Omental fat pad (tissue), 4 donors: ENCODE measurements at places on chromosomes 11 and 22.

- DNase-seq: no peak
Measured at GRCh38 chr22:41781507-41781906, 19.0 kb upstream of the CCDC134 start.

DNA sequence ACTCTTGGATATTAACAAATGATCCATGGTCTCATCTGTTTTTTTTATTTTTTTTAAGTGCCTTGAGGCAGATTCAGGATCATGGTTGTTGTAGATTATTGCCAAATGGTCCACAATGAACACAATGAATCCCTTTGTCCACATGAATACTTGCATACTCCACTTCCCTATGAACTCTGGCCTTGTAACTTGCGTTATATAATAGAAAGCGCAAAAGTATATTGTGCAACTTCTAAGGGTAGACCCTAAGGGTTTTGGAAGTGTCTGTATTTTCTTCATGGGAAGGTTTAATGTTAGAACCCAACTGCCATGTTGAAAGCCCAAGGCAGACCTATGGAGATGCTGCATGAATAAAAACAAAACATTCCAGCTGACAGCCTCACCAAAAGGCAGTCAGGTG is 8.1 kb upstream of the OR5AL1 start:
- no peak for DNase-seq

- no peak for DNase-seq
Measured at GRCh38 chr11:6557761-6558674, 45.4 kb downstream of the RRP8 start.

DNA sequence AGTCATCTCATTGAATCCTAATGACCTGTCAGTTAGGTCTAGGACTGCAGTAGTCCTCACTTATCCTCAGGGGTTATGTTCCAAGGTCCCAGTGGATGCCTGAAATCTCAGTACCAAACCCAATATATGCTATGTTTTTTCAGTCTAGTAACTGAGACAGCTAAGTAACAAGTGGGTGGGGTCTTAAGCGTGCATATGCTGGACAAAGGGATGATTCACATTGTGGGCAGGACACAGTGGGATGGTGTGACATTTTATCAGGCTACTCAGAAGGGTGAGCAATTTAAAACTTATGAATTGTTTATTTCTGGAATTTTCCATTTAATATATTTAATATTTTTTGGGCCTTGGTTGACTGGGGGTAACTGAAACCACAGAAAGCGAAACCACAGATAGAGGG is 29.0 kb downstream of the DDX10 start:
- no peak for DNase-seq

DNA sequence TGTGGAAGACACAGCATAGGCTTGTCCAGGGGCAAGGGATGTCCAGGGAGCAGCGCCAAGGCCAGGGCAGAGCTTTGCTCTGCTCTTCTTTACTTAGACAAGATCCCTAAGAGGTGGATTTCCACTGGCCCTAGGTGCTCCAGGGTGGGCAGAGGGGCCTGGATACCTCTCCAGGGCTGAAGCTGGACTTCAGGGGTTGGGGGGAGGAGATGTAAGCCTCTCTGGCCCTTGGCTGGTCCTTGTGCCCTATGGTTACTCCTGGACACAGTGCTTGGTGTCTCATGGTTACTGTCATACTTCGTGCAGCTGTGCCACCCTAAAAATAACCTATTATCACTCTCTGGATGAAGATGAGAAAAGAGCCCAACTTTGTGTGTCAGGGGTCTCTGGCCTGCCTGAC is 12.9 kb upstream of the KCNJ11 start:
- DNase-seq: no peak

- no peak for DNase-seq
Measured at GRCh38 chr22:50581031-50581949, 1.4 kb downstream of the CHKB start.

- DNase-seq: no peak
Measured at GRCh38 chr11:66860449-66860831, 3.6 kb downstream of the LRFN4 start.

DNA sequence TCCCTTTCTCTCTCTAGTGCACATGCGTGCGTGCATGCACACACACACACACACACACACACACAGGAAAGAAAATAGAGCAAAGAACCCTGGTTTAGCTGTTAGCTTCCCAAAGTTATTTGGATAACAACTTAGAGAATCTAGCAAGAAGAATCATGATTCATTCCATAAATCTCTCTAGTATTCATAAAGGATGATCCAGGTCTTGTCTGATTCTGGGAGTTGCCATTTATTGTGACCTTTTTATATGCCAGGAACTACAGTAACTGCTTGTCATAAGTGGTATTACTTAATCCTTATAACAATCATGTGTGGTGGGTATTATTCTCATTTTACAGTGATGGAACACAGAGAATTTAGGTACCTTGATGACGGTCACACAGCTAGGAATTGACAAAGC is 141.5 kb upstream of the MTMR2 start:
- DNase-seq: no peak

DNA sequence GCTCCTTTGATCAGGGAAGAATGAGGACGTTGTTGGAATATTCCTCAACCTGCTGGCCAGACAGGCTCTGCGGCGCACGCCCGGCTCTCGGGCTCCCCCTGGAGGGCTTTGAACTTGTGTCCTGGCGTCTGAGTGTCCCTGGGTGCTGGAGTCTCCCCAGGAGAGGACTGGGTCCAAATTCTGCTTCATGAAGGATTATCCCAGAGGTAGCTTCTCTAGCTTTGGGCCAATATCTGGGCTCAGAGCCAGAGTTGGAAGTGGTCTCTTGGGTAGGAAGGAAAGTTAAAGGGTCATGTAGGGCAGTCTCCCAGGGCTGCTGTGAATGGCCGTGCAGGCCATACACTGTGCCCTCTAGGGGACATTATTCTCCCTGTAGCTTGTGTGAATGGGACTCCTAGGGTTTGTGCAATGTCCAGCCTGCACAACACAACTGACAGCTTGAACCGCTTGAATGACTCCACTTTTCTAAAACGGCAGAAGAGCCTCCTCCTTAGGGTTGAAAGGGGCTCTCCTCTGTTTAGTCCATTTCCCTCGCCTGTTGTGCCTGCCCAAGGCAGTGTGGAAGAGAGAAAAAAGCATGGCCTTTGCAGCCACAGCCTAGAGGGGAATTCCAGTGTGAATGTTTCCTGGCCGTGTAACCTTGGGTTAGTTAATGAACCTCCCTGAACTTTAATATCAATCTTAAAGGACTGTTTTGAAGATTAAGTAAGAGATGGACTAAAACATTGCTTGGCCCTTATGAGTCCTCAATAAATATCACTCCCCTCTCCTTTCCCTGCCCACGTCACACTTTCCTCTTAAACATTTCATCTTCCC is 111.2 kb upstream of the THY1 start:
- peak; percentile 50 for DNase-seq

- no peak for DNase-seq
Measured at GRCh38 chr11:18144243-18144642, 11.9 kb downstream of the MRGPRX3 start.

DNA sequence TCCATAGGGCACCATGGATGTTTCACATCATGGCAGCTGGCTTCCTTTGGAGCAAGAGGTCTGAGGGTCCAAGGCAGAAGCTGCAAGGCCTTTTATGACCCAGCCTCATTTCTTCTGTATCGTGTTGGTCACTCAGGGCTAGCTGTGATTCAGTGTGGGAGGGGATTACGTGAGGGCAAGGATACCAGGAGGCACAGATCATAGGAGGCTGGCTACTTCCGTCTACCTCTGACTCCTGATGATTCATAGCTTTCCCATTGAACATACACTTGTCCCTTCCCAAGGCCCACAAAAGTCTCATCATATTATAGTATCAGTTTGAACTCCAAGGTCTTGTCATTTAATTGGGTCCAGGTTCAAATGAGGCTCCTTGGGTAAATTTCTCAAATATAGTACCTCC is 135.3 kb upstream of the ZBED5 start:
- DNase-seq: no peak

DNA sequence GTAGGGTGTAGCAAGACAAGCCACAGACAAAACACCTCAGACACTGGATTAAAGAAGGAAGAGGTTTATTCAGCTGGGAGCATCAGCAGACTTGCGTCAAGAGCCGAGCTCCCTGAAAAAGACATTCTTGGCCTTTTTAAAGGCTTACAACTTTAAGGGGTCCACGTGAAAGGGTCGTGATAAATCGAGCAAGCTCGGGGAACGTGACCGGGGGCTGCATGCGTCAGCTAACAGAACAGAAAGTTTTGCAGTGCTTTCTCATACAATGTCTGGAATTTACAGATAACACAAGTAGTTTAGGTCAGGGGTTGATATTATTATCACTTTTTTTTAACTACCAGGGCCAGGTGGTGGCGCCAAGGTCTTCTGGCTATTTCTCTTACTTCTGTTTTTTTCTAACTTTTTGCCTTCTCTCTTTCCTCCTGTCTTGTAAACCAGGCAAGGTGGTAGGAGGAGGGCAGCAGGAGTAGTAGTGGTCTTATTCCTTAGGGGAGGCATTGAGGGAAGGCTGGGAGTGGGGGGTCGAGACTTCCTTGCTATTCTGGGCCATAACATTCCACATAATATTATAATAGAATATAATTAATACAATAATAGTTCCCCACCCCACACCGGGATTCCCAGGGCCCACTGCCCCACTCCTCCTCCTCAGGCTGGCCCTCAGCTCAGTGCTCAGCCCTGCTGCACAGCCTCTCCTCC is 587 bp upstream of the ALDH3B1 start:
- no peak for DNase-seq

DNA sequence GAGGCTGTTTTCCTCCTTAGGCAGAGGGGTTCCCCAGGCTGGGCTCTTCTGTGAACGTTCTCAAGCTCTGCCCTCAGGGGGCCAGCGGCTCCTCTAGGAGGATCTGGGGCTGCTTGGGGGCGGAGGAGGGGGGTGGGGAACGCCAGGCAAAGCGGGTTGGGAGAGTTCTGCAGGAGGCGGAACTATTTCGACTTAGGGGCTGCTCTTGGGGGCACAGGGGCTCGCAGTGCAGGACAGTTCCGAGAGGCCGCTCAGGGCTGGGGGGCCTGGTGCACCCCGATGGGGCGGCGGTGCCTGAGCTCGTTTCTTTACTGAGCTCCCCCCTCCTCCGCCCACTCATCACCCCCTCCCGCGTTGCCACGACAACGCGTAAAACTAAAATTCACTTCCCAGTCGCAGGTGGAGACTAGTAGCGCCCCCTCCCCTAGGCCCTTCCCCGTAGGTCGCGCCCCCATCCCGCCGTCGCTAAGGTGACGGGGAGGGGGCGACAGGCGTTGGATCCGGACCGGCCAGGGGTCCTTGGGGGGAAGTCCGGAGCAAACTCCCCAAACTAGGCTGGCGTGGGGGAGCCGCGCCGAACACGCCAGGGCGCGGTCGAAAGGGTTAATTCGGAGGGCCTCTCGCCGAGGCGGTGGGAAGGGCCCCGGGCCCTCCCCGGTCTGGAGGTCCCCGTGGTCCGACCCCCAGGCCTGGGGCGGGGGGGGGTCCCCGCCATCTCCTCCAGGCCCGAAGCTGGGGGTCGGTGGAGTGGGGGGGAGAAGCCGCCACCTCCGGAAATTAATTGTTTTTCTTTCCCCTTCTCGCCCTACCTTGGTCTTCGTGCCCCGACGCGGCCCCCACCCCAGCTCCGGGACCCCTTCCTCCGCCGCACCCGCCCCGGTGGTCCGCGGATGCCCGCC is 857 bp downstream of the SHANK3 start:
- DNase-seq: no peak

DNA sequence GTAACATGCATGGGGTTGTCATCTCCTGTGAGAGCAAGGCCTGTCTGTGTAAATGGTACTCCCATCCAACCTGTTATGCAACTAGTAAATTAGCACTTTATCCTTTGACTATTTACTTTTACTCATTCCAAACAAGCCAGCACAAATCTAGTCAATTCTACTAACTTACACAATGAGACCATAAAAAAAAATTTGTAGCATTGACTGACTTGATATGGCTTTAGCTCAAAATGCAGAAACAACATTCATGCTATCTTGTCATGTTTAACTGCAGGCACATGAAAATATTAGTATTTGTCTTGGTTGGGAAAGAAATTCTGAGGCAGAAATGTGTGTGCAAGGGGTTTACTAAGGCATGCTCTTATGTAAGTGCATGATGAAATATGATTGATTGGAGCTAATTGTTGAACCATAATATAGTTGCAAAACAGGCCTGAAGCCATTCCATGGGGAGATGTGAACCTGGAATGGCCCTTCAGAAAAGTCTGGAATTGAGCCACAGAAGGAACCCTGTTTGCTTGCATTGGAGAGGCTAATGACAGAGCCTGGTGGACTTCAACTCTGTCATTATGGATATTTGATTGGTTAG is 2.5 kb downstream of the SLC22A25 start:
- no peak for DNase-seq

- no peak for DNase-seq
Measured at GRCh38 chr11:3227568-3228444, 4.4 kb downstream of the MRGPRE start.

DNA sequence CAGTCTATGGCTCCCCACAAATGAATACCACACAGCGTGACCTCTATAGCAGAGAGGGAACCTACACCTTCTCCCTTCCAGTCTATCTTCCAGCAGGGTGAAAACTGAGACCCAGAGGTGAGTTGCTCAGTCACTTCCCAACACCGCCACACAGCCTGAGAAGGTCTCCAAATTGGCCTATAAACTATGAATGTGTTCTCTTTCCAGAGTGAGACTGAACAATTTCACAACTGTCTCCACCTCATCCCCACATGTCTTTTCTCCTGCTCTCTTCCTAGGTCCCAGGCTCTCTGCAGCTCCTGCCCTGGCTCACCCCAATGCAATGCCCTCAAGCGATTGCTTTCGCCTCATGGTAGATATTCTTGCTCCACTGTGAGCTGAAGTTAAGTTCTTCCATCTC is 14.0 kb downstream of the CLMP start:
- DNase-seq: no peak

DNA sequence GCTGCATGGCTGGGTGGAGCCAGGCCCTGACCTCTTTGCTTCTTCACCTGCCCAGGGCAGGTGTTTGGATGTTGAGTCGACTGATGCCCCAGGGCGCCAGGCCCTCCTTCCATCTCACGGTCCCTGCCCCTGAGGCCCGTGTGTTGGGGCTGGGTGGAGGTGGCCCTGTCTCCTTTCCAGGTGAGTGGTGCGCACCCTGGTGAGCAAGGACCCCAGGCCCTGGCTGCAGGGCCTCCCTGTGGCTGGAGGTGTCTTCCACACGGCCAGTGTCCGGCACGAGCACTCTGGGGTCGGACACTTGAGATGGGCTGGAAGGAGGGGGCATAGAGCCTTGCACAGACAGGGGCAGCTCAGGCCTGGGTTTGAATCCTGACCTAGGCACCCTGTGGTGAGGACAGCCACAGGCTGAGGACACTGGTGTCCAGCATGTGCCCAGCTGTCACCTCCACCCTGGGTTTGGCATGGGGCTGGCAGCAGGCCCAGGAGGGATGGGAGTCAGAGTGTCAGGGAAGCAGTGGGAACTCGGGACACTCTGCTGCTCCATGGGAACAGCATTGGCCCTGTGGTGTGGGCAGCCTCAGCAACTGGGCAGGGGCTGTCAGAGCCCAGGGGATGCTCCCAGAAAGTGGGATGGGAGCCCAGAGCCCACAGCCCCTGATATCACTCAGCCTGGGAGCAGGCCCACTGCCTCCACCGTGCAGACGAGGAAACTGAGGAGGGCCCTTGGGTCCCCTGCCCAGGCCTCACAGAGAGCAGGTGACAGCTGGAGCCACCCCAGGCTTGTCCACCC is 37.1 kb upstream of the CCDC188 start:
- DNase-seq: no peak

- no peak for DNase-seq
Measured at GRCh38 chr11:34621876-34622275, 983 bp downstream of the EHF start.
